ENCODE measurements at places on chromosomes 5 and 9. TPM values are rescaled to one million over a fixed set of nuclear protein-coding genes. Genes with fewer than 3 reads are reported as not detected.

DNA sequence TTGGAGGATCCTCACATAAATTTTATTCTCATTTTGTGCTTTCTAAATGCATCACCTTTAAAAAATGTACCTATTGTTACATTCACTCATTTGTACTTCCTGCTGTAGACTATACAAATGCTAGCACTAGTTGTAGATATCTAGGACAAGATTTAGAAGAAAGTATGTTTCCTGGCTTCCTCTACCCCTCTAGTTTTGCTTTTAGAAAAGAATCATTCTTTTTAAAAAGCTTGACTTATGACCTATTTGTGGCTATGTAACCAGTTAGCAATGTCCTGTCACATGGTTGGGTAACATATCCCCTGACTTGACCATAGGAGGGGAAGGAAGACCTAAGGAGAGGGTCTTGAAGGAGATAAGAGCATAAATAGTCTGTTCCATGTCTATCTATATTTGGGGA, 13.3 kb downstream of the CAMK4 start:
- peak; percentile 15 for DNase-seq
- H3K4me3 ChIP-seq, result no peak overlapping the region
- H3K4me1 ChIP-seq, result no peaks in the 10 kb centered on the region
- no peaks in the 10 kb centered on the region for H3K27me3 ChIP-seq
- no peak overlapping the region for H3K27ac ChIP-seq

PCDHB4 gene
- 5.2 TPM for total RNA-seq

DNA sequence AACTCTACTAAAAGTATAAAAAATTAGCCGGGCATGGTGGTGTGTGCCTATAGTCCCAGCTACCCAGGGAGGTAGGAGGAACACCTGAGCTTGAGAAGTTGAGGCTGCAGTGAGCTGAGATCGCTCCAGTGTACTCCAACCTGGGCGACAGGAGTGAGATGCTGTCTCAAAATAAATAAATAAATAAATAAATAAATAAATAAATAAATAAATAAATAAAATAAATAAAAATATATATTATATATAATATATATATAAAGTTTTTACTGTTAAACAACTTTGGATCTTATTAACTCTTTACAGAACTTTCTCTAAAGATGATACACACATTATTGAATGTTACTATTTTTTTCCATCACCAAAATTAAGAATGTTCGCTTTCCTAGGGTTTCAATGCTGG, 38.4 kb downstream of the HMGCR start:
- peaks cover 22% of the 10 kb centered on the region for H3K36me3 ChIP-seq
- no peak overlapping the region for H3K4me3 ChIP-seq
- no peak overlapping the region for H3K27ac ChIP-seq

- no peak overlapping the region for H3K27ac ChIP-seq
- H3K4me3 ChIP-seq, result no peak overlapping the region
- H3K27me3 ChIP-seq, result no peaks in the 10 kb centered on the region
- no peaks in the 10 kb centered on the region for H3K36me3 ChIP-seq
- H3K4me1 ChIP-seq, result peaks cover 12% of the 10 kb centered on the region
Measured at GRCh38 chr9:70589571-70590314, 175.3 kb upstream of the KLF9 start.

DNA sequence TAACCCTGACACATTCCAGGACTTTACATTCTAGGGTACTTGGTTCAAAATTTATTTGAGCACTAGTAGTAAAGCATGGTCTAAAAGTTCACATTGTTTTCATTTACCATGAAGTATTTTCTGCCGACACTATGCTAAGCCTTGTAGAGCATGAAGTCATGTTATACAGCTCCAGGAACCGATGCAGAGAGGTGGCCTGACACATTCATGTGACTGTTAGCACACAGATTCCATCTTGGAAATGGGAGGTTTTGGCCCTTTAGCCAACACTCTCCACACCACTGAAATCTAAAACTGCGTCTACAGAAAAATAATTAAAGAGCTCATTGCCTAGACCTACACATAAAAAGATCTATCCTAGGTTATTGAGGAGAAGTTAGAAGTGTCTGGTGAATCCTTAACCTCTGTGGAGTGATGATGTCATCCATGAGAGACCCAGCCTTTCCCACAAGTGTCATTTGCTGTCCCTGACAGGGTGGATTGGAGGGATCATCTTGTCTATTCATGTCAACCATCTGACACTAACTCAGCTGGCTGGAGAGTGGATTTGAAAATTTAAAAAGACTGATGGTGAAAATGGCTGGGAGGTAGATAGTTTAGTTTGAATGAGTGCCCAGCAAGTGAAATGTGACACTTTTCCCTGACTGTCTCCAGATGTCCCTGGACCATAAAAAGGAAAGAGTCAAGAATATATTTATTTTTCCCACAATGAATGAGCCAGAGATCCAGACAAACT, 1.3 kb downstream of the RANBP3L start:
- no peaks in the 10 kb centered on the region for H3K36me3 ChIP-seq
- no peak for DNase-seq
- H3K27me3 ChIP-seq, result no peaks in the 10 kb centered on the region

GRCh38 chr5:38060354-38060753, 198.0 kb upstream of the EGFLAM start:
- no peaks in the 10 kb centered on the region for H3K27me3 ChIP-seq
- H3K4me1 ChIP-seq, result no peaks in the 10 kb centered on the region
- H3K4me3 ChIP-seq, result no peak overlapping the region
- peak; percentile 26 for DNase-seq
- H3K36me3 ChIP-seq, result no peaks in the 10 kb centered on the region

GRCh38 chr9:99340281-99340680, 118.2 kb downstream of the SEC61B start:
- H3K4me1 ChIP-seq, result no peaks in the 10 kb centered on the region
- H3K27me3 ChIP-seq, result peaks cover 2% of the 10 kb centered on the region
- no peak for DNase-seq

GRCh38 chr9:77667151-77667550, 19.0 kb upstream of the GNA14 start:
- DNase-seq, result no peak
- no peak overlapping the region for H3K4me3 ChIP-seq
- H3K27me3 ChIP-seq, result no peaks in the 10 kb centered on the region
- H3K27ac ChIP-seq, result no peak overlapping the region

DNA sequence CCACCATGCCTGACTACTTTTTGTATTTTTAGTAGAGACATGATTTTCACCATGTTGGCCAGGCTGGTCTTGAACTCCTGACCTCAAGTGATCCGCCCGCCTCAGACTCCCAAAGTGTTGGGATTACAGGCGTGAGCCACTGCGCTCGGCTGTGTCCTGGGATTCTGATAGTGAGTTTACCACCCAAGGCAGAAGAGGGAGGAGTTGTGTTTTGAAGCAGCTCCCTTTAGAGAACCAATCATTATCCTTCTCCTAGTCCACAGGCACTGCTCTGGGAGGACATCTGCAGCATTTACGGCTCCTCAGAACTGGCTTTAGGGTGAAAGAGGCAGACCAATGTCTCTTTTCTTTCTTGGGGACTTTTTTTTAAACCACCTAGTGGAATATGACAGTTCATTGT, 5.7 kb downstream of the C9orf152 start:
- H3K4me1 ChIP-seq, result peaks cover 6% of the 10 kb centered on the region
- peaks cover 3% of the 10 kb centered on the region for H3K27me3 ChIP-seq
- H3K36me3 ChIP-seq, result no peaks in the 10 kb centered on the region
- H3K27ac ChIP-seq, result peak overlapping the region; percentile 30
- H3K4me3 ChIP-seq, result no peak overlapping the region

DNA sequence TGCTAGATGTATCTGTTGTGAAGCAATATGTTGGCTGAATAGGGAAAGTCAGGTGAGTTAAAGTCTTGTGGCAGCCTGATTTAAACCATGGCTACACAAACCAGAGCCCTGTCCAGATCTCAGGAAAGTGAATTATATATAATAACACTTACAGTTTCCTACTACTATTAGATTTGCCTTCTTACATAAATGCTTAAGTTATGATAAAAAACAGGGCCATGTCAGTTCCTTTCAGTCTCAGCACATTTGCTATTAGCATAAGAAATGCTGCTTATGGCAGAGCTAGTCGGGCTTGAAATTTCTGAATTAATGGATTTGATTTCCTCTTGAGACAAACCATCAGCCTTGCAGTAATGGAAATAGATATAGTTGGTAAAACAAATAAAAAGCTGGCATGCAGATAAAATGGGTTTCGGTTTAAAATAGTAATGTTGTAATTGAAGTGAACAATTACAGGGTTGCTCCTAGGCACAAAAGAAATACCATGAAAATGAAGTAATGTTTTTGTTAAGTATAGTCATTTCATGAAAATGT, 664.2 kb upstream of the ZNF608 start:
- H3K27me3 ChIP-seq, result no peaks in the 10 kb centered on the region
- H3K27ac ChIP-seq, result peak overlapping the region; percentile 97
- DNase-seq, result peak; percentile 59
- H3K36me3 ChIP-seq, result no peaks in the 10 kb centered on the region

Measured in cardiac muscle cell (in vitro differentiated cells and primary cell).